ELR (cell line): ENCODE measurements at places on chromosomes 11 and 22.

DNA sequence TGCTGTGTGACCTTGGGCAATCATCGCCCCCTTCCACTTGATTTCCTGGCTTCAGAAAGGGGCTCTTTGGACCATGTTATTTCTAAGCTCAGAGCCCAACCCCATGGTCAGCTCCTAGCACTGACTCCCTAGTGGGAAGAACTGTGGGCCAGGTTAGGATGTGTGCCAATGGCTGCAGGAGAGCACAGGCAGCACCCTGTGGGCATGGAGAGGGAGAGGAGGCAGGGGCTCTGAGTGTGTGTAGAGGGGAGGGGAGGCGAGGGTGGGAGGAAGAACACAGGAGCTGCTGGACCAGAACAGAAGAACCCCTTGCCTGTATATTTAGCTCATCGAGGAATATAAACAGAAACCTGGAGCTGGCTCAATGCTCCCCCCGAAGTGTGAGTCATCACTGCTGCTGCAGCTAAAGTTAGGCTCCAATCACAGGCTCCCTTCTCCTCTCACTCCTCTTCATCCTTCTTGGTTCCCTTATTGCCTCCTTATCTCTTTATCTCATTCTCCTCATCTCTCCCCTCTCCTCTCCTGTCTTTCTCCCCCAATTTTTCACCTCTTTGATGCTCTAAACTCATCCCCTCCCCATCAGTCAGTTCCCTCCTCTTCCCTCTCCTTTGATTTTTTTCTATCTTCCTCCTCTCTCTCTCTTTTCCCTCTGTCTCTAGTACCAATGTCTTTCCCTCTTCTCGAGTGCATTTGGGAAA, 14.5 kb upstream of the RPS19BP1 start:
- DNase-seq = peak; percentile 65

DNA sequence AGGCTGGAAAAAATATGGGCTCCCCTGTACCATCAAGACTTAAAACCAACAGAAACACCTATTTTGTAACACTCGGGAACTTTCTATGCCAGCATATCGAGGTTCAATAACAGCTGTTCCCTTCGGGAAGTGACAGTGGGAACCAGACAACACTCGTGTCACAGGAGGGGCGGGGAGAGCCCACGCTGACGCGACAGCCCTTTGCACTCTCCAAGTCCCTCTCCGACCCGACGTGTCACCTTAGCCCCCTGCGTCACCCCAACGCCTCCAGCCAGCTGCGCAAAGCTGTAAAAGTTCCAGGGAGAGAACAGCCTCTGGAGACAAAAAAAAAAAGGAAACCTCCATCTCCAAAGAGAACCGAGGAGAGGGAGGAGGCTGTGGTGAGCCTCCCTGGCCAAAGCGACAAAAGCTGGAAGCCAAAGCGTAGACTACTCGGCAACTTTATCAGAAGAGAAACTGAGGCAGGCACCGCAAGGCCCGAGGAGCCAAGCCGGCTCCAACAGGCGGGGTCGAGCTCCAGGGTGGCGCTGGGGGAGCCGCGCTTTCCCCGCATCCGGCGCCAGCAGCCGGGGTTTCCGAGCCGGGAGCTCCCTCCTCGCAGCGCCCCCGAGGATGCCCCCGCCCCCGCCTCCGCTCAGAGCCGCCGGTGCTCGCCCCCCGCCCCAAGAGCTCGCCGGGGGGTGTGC, 751 bp downstream of the ARFGAP3 start:
- peak; percentile 56 for DNase-seq

- no peak for DNase-seq
Measured at GRCh38 chr11:19101796-19102520, 15.0 kb upstream of the ZDHHC13 start.

DNA sequence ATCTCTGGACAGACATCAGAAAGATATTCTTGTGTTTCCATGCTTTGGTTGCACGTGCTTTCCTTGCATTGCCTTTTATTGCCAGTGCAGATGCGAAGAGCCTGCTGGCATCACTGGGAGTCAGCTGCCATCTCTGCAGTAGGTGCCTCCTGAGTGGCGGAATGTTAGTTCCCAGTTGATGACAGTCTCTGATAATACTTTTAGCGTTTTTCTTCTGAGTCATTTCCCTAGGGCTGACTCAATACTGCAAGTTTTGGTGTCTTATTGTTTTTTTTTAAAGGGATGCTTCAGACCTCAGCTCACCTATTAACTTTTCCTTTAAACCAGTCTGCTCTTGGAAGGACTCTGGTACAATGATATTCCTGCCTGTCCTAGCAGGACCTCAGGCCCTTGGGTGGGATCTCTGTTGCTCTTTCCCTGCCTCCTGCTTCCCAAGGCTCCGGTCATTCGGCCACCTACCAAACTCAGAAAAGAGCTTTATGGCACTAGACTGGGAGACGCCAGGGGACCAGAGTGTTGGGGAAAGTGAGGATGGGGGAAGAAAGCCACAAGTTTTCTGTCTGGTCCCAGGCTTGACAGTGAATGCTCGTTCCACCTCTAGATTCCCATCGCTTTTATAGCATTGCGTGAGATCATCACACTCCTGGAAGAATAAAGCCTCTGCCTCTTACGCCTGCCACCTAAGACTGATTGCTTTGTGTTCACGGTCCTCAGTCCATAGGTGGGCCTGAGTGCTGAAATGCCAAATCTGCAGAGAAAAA, 308.7 kb downstream of the DDX10 start:
- peak; percentile 95 for DNase-seq

DNA sequence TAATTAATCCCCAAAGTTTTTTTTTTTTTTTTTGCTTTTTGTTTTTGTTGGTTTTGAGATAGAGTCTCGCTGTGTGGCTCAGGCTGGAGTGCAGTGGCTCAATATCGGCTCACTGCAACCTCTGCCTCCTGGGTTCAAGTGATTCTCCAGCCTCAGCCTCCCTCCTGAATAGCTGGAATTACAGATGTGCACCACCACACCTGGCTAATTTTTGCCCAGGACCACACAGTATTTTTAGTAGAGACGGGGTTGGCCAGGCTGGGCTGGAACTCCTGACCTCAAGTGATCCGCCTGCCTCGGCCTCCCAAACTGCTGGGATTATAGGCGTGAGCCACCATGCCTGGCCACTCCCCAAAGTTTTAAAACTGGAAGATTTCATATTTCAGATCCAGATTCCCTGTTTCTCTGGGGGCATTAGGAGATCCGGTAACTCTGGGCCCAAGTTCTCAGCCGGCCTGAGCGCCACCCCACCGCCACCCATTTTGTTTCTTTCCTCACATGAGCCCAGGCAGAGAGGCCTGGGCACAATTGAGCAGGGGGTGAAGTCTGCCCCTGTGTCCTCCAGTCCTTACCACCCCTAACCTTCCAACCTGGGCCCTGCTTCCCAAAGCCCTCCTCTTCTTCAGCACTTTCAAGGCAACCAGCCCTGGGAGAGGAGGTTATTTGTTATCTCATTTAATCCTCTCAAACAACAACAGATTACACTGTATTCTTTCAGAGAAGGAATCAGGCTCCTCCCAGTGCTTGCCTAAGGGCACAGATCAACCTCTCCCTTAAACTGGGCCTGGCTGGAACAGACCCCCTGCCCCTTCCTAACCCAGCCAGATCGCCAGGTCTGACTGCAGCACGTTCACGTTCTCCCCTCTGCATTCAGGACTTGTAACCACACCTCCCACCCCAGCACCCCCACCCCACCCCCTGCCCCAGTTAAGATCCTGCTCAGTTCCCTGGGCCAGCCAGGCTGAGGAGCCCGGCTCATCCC, 1.9 kb upstream of the CSNK1E start:
- DNase-seq = no peak

GRCh38 chr11:68469122-68469521, 8.6 kb downstream of the PPP6R3 start:
- no peak for DNase-seq

GRCh38 chr11:128483211-128483788, 104.1 kb downstream of the ETS1 start:
- DNase-seq = no peak

- DNase-seq = no peak
Measured at GRCh38 chr11:18063862-18064434, 17.9 kb upstream of the TPH1 start.

DNA sequence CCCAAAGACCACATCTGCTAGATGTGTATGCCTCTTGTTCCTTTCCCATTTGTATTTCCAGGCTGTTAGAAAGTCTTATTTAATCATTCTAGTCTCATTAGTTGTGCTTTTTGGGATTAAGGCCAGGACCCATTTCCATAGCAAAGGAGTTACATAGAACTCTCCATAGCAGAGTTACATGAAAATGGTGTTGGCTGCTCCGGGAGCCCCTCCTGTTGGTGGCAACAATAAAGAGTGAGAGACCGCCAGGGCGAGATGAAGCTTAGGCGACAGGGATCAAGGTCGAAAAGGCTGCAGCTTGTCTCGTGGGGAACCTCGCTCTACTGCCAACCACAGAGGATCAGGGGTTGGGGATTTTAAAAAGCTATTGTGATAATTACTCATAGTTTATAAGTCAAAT, 58.3 kb downstream of the GRIK4 start:
- no peak for DNase-seq

- no peak for DNase-seq
Measured at GRCh38 chr11:61010466-61011228, 39.2 kb downstream of the CD6 start.

- no peak for DNase-seq
Measured at GRCh38 chr22:21990445-21991303, 8.1 kb upstream of the TOP3B start.

- peak; percentile 4 for DNase-seq
Measured at GRCh38 chr11:27282806-27283205, 80.2 kb downstream of the CCDC34 start.

- no peak for DNase-seq
Measured at GRCh38 chr11:77470504-77470903, 3.4 kb downstream of the PAK1 start.

- DNase-seq = no peak
Measured at GRCh38 chr22:45993143-45993692, 16.3 kb upstream of the WNT7B start.

DNA sequence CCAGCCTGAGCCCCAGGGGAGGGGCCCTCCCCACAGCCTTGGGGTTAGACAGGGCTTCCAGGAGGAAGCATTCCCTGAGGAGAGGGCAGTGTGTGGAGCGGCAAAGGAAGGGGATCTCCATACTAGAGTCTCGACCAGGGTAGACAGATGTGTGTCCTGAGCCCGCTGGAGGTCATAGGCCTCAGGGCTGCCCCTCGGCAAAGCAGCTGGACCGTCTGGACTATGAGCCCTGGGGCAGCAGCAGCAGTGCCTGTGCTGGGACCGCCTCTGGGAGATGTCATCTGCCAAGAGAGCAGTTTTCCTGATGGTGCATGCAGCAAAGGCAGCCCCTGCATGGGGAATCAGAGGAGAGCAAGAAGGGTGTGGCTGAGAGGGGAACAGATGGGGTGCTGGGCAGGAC, 20.8 kb upstream of the TCF20 start:
- DNase-seq = no peak

GRCh38 chr11:111299101-111300026, 1.0 kb downstream of the POU2AF3 start:
- DNase-seq = peak; percentile 46

- DNase-seq = no peak
Measured at GRCh38 chr11:61675826-61676225, 4.4 kb upstream of the DAGLA start.

- peak; percentile 22 for DNase-seq
Measured at GRCh38 chr22:49973018-49973961, 12.7 kb downstream of the PIM3 start.

DNA sequence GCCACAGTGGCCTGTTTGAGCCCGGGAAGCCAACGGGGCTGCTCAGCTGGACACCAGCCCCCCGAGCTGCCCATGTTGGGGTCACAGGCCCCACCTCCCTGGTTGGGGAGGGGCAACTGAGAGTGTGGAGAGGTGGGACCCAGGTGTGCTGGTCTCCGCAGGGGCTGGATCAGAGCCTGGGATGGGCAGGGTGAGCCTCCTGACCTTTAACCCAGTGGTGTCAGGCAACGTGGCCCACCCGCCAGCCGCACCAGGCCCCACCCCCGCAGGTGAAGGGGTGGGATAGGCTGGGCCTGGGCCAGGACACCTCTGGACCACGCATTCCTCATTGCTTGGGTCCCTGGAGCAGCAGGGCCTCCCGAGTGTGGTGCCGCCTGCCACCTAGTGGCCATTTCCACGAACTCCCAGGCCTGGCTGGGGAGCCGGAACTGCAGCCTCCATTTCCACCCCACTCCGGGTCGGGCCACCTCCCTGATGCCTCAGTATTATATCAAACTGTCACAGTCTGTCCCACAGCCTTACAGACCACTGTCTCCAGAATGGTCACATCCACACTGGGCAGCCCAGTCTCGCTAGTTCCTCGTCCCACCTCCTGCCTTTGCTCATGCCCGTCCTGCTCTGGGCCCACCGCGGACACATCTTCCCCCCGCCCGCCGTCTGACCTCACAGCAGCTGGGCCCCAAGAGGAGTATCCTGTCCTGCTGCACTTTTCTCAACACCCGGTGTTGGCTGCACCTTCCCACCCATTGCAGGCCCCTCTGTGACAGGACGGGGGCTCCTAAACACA, 13.3 kb upstream of the PPP6R3 start:
- peak; percentile 76 for DNase-seq

GRCh38 chr11:13686776-13687175, 18.3 kb downstream of the FAR1 start:
- DNase-seq = no peak

GRCh38 chr11:77791301-77791700, 29.2 kb downstream of the RSF1 start:
- DNase-seq = no peak

- DNase-seq = no peak
Measured at GRCh38 chr11:12942157-12942556, 67.0 kb upstream of the RASSF10 start.

DNA sequence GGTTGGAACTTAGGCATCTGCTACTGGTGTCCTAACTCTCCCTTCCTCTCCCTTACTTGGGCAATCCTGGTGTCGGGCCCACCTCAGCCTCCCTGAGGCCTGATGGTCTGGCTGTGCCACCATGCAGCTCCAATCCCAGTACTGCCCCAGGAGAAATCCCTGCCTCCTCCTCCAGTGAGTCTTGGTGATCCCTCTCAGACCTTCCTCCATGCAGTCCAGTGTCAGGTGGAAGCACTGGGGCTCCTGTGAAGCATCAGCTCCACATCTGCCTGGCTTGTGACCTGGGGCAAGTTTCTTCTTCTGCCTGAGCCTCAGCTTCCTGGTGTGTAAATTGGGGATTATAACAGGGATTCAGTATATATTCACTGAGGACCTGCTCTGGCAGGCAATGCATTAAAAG, 1.8 kb upstream of the PELI3 start:
- DNase-seq = no peak

DNA sequence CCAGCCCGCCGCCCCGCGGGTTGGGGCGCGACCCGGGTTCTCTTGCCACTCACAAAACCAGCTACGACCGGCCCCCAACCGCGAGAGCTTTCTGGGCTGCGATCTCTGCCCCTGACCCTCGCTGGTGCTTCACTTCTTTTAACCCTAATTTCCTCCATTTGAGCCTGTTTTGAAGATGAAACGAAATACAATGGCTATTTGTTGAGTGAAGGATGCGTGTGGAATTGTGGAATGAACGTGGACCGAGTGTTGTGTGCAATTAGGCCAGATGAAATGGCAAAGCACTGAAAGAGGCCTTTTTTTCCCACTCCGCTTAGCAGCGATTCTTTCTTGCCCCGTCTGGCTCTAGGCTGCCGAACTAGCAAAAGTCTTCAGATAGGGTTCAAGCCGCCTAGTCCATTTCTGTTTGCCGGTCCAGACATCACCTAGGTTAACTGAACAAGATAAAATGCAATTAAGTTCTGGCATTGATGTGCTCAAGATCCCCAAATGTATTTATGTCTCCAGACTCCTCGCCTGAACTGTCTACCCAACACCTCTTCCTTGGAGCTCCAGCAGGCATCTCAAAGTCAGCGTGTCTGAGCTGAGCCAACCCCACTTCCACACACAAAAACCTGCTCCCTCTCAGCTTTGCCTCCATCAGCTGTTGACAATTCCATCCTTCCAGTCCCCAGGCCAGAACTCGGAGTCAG, 471 bp upstream of the TMEM184B start:
- no peak for DNase-seq
